ENCODE measurements at places on chromosomes 7 and 10. TPM values are rescaled to one million over a fixed set of nuclear protein-coding genes. Genes with fewer than 3 reads are reported as not detected.

DNA sequence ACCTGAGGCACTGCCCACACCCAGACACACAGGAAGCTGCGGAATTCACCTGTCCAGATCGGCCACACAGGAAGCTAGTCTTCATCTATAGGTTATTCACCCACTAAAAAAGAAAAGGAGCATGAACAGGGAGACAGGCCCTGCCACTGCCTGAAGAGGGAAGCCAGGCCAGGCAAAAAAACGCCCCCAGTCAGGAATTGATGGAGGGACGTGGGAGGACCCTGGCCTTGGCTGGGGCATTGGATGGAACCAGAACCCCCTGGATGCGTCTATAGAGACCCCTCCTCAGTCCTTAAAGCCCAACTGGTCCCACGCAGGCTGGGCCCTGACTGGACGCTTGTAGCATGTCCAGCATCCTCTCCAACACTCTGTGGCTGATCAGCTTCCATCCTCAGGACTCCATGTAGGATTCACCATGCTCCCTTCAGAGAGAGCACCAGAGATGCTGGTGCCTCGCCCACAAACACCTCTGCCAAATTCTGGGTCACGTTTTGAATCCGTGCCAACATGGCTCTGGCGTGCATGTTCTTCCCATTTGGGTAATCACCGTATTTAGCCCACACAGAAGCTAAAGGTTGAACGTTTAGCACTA, 259.3 kb upstream of the TCERG1L start:
- DNase-seq: no peak
- no peaks in the 10 kb centered on the region for H3K27me3 ChIP-seq
- H3K4me3 ChIP-seq: no peak overlapping the region

- peaks cover 100% of the 10 kb centered on the region for H3K27me3 ChIP-seq
- peaks cover 23% of the 10 kb centered on the region for H3K4me1 ChIP-seq
- H3K36me3 ChIP-seq: no peaks in the 10 kb centered on the region
- no peak overlapping the region for H3K27ac ChIP-seq
- DNase-seq: no peak
Observed at GRCh38 chr10:101219946-101220451, 9.3 kb downstream of the LBX1 start.

DNA sequence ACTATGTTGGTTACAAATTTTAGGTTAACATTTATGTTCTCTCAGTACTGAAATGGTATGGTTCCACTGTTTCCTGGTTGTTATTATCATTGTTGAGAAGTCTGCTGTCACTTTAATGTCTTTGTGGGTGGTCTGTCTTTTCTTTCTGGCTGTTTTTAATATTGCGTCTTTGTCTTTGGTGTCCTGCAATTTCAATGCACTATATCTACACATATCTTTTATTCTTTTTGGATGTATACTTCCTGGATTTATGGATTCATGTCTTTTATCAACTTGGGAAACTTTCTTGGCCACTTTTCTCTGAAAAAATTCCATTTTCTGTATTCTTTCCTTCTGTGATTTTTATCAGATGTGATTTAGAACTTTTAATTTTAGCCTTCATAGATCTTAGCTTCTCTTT, 250.2 kb downstream of the BUB3 start:
- no peak overlapping the region for H3K4me3 ChIP-seq
- no peaks in the 10 kb centered on the region for H3K36me3 ChIP-seq
- H3K27me3 ChIP-seq: no peaks in the 10 kb centered on the region
- no peaks in the 10 kb centered on the region for H3K4me1 ChIP-seq
- H3K27ac ChIP-seq: no peak overlapping the region
- no peak for DNase-seq

- H3K4me3 ChIP-seq: no peak overlapping the region
- H3K4me1 ChIP-seq: peaks cover 5% of the 10 kb centered on the region
- H3K36me3 ChIP-seq: no peaks in the 10 kb centered on the region
- no peak overlapping the region for H3K27ac ChIP-seq
- DNase-seq: no peak
- no peaks in the 10 kb centered on the region for H3K27me3 ChIP-seq
Observed at GRCh38 chr10:72106154-72106849, 18.0 kb upstream of the SPOCK2 start.

GRCh38 chr7:55534916-55535590, 37.2 kb downstream of the VOPP1 start:
- no peak for DNase-seq
- no peaks in the 10 kb centered on the region for H3K36me3 ChIP-seq
- H3K4me1 ChIP-seq: peaks cover 43% of the 10 kb centered on the region
- no peak overlapping the region for H3K4me3 ChIP-seq
- no peak overlapping the region for H3K27ac ChIP-seq

ANKRD26 gene
- total RNA-seq: 15.2 TPM

JAZF1 gene
- total RNA-seq: 1.5 TPM

Measured in A673 (cell line).